ENCODE measurements at places on chromosomes 1 and 21.

GRCh38 chr1:51738681-51739080, 121.8 kb downstream of the OSBPL9 start:
- no peak for DNase-seq

GRCh38 chr1:24643363-24644099, 429 bp downstream of the SRRM1 start:
- peak; percentile 54 for DNase-seq

- DNase-seq = no peak
Measured at GRCh38 chr1:234546890-234547788, 62.8 kb downstream of the IRF2BP2 start.

DNA sequence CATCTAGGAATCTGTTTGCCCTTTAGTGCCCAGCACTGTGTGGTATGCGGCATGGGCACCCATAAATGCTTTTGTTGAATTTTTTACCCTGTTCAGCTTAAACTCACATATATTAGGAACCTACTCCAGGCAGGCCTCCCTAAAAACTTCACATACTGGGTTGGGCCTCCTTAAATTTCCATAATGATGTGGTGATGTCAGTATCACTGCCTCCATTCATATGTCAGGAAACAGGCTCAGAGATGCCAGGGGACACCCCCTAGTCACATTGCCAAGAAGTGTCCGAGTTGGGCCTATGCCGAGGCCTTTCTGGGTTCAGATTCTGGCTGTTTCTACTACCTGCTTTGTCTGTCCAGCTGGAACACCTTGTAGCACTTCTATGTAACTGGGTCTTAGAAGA, 55.7 kb upstream of the RUNX3 start:
- no peak for DNase-seq

GRCh38 chr1:90509225-90510048, 207.7 kb downstream of the BARHL2 start:
- DNase-seq = no peak

DNA sequence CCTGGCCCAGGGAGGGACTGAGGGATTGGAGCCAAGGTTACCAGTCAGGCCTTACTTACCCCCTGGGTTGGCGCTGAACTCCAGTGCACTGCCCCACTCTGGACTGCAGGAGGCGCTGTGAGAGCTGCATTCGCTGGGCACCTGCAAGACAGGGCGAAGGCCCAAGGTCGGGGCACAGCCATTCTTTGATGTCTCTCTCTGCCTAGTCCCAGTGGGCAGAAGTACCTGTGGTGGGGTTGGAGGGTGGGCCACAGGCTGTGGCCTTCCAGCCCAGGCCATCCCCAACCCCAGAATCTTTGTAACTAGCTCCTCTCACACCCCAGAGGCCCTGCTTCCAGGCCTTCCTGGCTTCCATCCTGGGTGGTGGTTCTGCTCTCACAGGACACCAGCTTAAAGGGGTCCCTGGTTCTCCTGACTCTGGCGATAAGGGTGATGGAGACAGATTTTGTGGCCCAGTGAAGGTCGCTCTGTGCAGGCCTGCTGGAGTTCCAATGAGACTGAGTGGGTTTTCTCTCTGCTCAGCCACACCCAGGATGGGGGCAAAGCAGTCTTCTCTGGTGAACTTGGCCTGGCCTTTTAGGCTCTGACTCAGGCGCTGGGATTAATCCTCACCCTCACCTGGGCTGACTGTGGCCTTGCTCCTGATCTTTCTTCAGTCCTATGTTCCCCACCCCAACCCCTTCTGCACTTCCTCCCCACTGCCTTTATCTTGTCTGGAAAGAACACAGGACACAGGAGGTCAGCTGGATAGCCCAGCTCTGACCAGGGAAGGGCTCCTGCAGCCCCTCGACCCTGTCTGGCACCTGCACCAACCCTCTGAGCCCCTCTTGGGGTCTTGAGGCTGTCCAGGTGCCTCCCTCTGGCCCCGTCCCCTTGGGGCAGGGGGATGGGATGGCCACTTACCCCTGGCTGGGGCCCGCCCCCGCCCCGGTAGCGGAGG, 954 bp downstream of the MYOG start:
- DNase-seq = no peak

DNA sequence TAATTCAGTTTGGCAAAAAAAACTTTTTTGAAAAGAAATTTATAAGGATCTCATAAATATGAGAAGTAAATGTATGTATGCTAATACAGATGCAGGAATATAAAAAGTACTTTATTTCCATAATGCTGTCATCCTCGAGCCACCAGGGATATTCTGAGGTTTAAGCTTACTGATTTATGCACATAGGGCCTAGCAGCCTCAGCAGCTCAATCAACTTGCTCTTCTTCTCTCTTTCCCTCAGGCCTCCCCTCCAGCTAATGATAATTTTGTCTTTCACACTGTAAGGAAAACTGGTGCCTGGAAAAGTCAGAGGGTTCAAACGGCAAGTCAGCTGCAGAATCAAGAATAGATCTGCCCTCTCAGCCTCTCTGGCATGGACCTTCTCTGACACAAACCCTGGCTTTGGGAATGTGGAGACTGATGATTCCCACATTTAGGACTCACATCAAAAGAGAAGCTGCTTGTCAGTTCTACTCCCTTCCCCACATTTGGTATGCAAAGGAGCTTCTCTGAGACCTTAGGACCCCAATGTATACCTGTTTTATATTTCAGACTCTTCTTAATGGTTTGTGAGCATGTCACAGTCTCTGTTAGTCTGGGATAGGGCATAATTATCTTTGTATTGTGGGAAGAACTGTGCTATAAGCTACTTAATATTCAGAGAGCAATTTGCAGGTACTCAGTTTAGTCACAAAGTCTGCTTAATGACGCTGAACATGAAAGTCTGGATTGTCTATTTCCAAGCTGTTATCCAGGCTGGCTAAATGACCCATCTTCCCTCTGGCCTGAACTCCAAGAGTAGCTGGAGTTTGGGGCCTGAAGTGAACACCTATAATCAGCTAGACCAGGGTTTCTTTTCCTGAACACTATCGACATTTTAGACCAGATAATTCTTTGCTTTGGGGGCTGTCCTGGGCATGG, 52.1 kb upstream of the DIPK1A start:
- DNase-seq = no peak

- DNase-seq = no peak
Measured at GRCh38 chr1:194469282-194469681, 1282.9 kb upstream of the B3GALT2 start.

DNA sequence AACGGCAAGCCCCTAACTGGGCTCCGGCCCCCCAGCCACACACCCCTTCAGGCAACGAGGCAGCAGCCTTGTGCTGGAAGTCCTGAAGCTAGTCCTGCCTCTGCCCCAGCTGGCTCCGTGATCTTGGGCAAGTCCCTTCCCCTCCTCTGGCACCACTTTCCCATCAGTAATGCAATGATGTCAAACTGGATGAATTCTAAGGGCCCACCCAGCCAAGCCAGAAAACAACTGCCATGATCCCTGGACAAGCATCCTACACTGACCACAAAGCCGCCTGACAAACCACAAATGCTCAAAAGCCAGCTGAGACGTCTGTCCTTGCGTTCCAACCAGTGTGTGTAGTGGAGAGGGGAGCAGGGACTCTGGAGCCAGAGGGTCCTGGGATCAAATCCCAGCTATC, 26.8 kb downstream of the IFFO2 start:
- no peak for DNase-seq

DNA sequence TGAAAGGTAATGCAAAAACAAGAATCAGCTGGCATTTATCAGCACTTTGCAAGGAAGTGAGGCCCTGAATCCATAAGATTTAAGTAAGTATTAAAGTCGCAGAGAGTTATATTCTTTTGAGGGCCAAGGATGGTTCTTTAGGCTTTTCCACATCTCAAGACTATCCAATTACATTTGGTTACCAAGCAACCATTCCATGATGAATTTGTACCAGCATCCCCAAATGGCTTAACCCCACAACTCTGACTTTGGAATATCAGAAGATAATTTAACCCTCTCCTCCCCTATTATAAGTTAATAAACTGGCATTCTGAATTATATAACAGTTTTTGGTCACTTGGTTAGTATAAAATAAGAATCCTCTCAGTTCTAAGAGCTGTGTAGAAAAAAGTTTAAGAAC, 2.8 kb downstream of the PHTF1 start:
- no peak for DNase-seq

GRCh38 chr1:32876341-32877210, 5.9 kb upstream of the FNDC5 start:
- peak; percentile 84 for DNase-seq

Measured in glutamatergic neuron (in vitro differentiated cells).